Mammary epithelial cell (primary cell): ENCODE measurements at places on chromosomes 5 and 9. TPM values are rescaled to one million over a fixed set of nuclear protein-coding genes. Genes with fewer than 3 reads are reported as not detected.

The ANKRD34B gene
- total RNA-seq: not detected in 2 replicates

The SLC6A3 gene
- not detected in 2 replicates for total RNA-seq

The ASPN gene
- total RNA-seq: 0.17 TPM

The FBP2 gene
- total RNA-seq: not detected in 2 replicates

The CHD1 gene
- total RNA-seq: 34.6 and 34.9 TPM in 2 replicates

DNA sequence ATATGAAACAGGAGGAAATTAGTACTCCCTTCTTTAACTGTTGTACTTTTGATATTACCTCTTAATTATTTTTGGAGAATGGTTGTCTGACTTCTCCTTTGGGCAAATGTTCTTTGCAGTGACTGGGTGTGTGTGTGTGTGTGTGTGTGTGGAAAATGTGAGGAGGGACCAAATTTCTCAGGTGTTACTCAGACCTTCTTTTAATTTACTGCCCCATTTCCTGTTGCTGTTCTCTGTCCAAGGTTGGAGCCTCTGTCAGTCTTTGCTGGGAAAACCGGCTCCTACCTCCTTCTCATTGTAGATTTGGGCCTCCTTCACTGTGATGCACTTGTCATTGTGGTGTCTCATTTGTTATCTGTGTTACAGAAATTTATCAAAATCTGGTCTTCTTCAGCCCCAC is 68.4 kb downstream of the PBX3 start:
- DNase-seq: peak; percentile 80

GRCh38 chr9:133945314-133945975 is 46.7 kb downstream of the VAV2 start:
- no peak for DNase-seq

DNA sequence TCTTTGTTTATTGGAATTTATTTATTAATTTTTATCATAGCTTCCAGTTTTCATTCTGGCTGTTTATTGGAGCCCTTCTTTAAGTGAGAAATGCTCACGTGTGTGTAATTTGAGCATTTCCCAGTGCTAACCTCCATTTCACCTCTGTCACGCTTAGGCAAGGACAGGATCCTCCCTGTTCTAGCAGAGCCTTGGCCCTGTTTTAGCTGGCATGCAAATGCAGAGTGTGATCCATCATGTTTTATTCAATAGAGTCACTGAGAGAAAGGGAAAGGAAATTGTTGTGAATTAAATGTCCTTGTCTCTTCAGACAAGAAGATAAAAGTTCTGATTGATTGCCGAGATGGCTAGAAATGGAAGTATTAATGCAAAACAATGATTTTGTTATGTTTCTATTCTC is 137.3 kb upstream of the ACO1 start:
- no peak for DNase-seq

GRCh38 chr5:53326424-53327153 is 153.8 kb upstream of the FST start:
- DNase-seq: no peak

- peak; percentile 97 for DNase-seq
Measured at GRCh38 chr9:127770905-127771569, 7.4 kb downstream of the SH2D3C start.

- no peak for DNase-seq
Measured at GRCh38 chr9:92639791-92640271, 30.1 kb downstream of the IPPK start.

- DNase-seq: no peak
Measured at GRCh38 chr5:3384531-3384930, 211.1 kb upstream of the IRX1 start.

DNA sequence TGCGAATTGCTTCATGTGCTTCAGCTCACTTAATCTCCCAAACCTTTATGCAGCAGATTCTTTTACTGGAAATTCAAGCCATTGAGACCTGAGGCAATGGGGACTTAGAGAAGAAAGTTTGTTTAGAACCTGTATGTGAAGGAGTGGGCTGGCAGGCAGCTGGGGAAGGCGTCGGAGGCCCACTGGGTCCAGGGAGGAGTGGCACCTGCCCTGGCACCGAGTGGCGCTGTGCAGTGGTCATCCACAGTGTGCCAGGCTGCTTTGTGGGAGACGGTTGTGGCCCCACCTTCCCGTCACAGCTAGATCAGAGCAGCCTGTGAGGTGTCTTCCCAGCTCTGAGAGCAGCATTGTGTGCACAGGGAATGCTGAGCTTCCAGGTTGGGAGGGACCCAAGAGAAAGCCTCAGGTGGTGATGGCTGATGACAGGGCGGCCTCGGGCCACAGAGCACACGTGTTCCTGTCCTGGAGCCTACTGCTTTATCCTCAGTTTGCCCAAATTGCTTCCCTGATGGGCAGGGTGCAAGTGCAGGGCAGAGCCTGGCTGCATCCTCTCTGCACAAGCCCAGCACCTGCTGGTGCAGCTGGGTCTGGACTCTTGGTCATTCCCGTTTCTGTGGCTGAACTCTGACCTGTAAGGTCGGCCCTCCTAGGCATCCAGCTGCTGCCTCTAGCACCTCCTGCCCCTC is 175.2 kb downstream of the CACNA1B start:
- no peak for DNase-seq

- no peak for DNase-seq
Measured at GRCh38 chr5:73805449-73805848, 179.5 kb downstream of the ARHGEF28 start.

DNA sequence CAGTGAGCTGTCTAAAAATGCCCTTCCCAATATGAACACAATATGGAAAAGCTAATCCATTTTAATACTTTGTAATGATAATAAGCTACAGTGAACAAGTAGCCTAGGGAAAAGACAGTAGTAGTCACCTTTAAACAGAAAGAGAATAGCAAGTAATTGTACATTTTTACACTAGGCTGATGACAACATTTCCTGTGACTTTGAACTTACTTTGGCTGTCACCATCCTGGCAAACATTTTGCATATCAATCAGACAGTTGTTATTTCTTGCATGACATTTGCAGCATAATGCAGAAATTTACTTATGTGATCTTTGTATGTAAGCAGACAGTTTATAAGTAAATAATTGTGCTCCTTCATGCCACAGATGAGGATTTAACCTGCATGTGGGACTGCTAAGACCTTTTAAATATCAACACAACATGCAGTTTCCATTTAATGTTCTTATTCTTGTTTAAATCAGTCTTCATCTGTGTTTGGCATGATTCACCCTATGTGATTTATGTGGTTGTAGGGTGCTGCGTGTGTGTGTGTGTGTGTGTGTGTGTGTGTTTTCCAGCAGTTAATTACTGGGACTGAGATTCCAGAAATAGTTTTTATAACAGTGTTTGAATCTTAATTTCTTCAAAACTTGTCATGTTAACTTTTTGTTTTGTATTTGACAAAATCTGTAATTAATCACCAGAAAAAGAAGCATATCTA is 997.1 kb upstream of the ARRDC3 start:
- peak; percentile 23 for DNase-seq

- no peak for DNase-seq
Measured at GRCh38 chr9:18910435-18910834, 122.6 kb downstream of the SAXO1 start.

- no peak for DNase-seq
Measured at GRCh38 chr9:13586587-13587374, 307.3 kb upstream of the MPDZ start.

DNA sequence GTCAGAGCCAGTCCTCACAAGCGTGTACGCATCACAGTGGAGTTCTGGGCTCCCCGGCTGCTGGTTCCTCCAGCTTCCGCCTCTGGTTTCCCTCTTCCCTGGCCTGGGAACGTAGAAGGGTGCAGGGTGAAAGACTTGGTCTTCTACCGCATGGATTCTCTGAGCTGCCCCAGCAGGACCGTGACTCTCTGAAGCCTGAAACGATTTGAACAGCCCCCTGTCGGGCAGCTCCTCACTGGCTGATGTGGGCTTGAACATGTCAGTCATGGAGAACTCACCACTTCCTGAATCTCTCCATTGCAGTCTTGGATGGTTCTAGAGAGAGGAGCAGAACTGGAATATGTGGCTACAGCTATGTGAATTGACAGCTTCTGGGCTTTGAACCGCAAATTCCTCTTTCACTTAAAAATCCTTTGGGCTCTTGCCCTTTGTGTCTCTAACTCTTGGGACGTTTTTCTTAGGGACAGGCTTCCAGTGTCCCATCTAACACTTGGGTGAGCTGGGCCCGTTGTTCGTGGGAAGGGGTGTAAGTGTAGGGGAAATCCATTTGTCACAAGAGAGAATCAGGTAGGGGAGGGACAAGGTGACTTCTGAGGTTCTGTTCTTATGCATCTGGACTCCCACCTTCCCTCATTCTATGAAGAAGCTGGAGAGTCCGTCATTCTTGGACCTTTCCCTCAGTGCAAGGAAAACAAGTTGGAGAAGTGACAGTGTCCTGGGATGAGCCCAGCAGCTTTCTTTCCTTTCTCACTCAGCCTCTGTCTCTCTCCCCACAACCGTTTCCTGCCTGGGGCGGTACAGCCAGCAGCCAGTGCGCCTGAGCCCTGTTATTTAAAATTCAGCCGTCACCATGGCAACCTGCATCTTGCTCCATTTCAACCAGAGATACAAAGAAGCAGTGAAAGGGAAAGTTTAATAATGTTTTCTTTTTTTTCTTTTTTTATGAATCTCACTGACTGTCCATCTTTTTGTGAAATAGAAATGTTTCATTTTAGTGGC is 84.7 kb downstream of the PTTG1 start:
- DNase-seq: no peak

- no peak for DNase-seq
Measured at GRCh38 chr5:148403344-148403743, 19.6 kb downstream of the FBXO38 start.

DNA sequence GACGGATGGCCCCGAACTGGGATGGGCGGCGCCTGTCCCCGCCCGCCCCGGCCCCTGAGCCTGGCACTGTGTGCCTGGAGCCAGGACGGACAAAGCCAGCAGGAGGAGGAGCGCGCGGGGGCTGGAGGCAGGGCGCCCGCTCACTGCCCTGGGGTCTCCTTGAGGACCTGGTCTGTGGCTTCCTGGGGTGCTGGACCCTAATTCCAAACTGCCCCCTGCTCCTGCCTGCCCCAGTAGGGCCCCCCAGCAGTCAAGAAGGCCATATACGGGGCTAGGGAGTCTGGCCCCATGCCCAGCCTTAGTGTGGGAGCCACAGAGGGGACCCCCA is 29.2 kb upstream of the RXRA start:
- DNase-seq: no peak

- DNase-seq: no peak
Measured at GRCh38 chr5:134609232-134609851, 23.3 kb downstream of the SAR1B start.

DNA sequence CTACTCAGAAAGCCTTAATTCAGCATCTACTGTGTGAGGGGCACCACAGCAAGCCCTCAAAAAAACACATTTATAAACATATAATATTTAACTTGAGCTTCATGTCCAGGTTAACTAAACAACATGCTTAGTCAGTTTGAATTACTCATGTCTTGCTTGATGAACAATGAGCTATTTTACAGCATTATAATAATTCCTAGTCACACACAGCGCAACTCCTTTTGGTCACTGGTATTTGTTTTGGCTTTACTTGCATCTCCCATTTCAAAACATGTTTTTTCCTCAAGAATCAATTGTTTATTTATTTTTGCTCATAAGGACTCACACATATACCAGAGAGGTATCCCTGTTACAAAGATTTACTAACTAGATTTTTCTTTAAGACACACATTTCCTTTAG is 616.7 kb upstream of the DAB2 start:
- DNase-seq: peak; percentile 56

GRCh38 chr5:168683247-168683926 is 104.2 kb upstream of the PANK3 start:
- DNase-seq: no peak

- DNase-seq: peak; percentile 44
Measured at GRCh38 chr5:53469946-53470687, 10.3 kb upstream of the FST start.

GRCh38 chr5:75964008-75964407 is 119.2 kb upstream of the SV2C start:
- DNase-seq: no peak

- no peak for DNase-seq
Measured at GRCh38 chr9:13252852-13253251, 26.6 kb downstream of the MPDZ start.

DNA sequence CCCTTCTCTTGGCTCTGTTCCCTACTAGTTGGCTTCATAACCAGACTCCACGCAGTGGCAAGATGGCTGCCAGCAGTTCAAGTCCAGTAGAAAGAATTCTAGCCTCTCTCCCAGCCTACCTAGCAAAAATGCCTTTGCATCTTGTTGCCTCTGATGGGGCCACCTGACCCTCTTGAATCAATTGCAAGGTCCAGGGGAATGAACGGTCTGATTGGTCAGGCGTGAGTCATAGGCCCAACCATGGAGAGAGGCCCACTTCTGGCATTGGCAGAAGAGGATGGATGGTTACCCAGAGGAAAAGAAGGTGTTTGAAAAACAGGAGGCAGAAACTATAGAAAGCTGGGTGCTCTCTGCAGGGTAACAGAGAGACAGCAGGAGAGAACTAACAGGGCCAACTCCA is 622.6 kb downstream of the CCDC171 start:
- DNase-seq: no peak

GRCh38 chr5:81428861-81429260 is 34.9 kb upstream of the ACOT12 start:
- DNase-seq: peak; percentile 48

DNA sequence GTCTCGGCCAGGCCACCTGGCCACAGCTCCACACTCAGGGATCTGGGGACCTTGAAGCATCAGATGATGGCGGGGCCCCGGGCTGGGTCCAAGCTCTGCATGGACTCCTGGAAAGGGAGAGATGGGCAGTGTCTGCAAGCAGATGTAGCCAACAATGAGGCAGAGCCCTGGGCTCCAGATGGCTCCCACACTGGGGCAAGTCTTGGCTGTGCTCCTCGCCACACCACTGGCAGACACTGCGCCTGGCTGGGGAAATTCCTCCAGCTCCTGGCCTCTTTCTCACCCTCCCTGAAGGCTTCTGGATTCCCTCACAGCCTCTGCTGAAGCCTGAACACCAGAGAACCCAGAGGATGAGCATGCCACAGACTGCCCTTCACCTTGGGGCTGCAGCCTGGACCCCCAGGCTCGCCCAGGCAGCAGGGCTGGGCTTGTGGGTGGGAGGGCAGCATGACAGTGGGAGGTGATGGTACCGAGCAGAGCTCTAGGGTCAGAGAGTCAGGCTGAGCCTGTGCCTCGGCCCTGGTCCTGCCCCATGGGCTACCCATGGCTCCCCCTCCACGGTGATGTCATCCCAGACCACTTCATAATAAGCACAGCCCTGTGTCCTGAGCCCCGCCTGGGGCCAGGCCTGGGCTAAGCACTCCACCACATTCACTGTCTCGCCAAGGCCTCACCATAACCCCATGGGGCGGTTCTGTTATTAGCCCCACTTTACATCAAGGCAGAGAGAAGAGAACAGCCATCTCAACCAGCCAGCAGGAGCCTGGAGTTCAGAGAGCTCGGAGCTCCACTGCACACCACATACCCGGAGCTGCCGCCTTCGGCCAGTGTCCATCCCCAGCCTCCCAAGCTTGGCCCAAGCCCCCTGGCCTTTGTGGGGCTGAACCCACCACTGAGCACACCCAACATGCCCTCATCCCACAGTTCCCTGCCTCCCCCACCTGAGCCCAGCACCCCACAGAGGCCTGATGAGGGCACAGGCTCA is 62.2 kb upstream of the ADAMTS2 start:
- DNase-seq: no peak
